ENCODE measurements at places on chromosomes 13 and 19. TPM values are rescaled to one million over a fixed set of nuclear protein-coding genes. Genes with fewer than 3 reads are reported as not detected.

DNA sequence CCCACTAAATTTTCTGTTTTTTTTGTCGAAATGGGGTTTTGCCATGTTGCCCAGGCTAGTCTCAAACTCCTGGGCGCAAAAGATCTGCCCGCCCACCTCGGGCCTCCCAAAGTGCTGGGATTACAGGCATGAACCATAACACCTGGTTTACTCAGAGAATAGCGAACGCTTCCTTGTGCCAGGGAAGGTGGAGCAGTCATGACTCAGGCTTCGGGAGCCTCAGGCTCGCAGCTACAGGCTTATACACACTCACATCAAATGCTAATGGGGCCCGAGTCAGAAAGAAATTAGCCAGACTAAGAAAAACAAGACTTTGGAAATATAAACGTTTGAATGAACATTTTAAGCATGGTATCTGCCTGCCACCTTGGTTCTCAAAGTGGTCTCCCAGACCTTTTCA, 11.0 kb upstream of the TPT1 start:
- H3K4me1 ChIP-seq, result no peaks in the 10 kb centered on the region

GRCh38 chr13:112194579-112194978, 127.6 kb downstream of the SOX1 start:
- H3K27ac ChIP-seq, result no peak overlapping the region
- H3K36me3 ChIP-seq, result no peaks in the 10 kb centered on the region
- DNase-seq, result no peak
- H3K4me3 ChIP-seq, result no peak overlapping the region
- H3K27me3 ChIP-seq, result no peaks in the 10 kb centered on the region

TGFBR3L gene
- total RNA-seq, result not detected

ZNF28 gene
- 23.7 TPM for total RNA-seq

DNA sequence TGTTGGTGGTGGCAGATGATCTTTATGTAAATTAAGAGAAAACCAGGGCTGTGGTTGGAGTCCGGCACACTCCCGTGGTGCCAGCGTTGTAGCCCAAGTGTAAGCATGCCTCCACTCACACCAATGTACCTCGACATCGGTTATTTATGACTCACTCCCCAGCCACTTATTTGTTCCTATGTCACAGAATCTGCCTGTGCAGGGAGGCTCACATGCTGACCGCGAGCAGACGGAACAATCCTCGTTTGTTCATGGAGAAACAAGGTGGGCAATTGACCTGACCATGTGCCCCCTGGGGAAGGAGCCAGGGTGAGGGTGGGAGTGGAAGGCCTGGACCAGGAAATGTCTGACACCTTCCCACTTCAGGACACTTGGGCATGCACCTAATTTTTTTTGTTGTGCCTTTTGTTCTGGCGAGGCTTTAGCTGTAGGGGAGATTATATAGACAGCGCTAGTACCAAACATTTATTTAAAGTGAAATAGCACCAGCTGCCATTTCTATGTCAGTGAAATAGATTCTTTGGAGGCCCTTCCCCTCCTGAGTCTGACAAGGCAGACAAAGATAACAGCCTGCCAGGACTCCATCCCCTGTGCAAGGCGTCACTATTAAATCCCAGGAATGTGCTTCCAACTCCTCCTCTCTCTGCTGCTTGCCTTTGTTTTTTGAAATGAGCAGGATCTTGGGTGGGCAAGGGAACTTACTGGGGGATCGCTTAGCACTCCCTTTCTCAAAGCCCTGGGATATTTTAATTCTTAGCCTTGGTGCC, 394.2 kb downstream of the FGF9 start:
- H3K27me3 ChIP-seq, result no peaks in the 10 kb centered on the region
- DNase-seq, result no peak
- no peaks in the 10 kb centered on the region for H3K4me1 ChIP-seq
- no peak overlapping the region for H3K27ac ChIP-seq

ATP4A gene
- total RNA-seq, result not detected

NLRP7 gene
- not detected for total RNA-seq

GRCh38 chr13:106472621-106473020, 62.8 kb downstream of the EFNB2 start:
- no peak for DNase-seq
- H3K4me1 ChIP-seq, result no peaks in the 10 kb centered on the region
- no peaks in the 10 kb centered on the region for H3K27me3 ChIP-seq
- H3K4me3 ChIP-seq, result no peak overlapping the region
- H3K36me3 ChIP-seq, result no peaks in the 10 kb centered on the region

- no peaks in the 10 kb centered on the region for H3K27me3 ChIP-seq
- no peaks in the 10 kb centered on the region for H3K4me1 ChIP-seq
- H3K27ac ChIP-seq, result no peak overlapping the region
- DNase-seq, result peak; percentile 31
- no peak overlapping the region for H3K4me3 ChIP-seq
These were observed 101.6 kb downstream of the IRS2 start for GRCh38 chr13:109684824-109685202.

IRGQ gene
- total RNA-seq, result 24.6 TPM

DNA sequence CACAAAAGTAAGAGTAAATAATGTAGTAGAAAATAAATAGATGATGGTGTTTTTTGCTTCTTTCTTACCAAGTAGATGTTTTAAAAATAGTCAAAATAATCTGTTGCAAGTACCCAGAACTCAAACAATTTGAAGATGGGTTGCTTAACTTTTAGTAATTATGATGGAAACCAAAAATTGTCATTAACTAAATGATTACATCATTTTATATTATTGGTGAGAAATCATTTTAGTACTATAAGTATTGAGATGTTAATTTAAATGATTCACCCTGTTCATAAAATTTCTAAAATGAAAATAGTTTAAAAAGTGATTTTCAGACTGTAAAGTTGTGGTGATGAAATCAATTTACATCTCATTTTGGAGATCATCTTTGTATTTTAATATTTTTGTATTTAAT, 404.5 kb downstream of the GPC5 start:
- H3K4me3 ChIP-seq, result no peak overlapping the region
- DNase-seq, result no peak
- no peak overlapping the region for H3K27ac ChIP-seq
- H3K4me1 ChIP-seq, result no peaks in the 10 kb centered on the region

- peak; percentile 51 for DNase-seq
- H3K4me3 ChIP-seq, result peak overlapping the region; percentile 100
- peak overlapping the region; percentile 61 for H3K27ac ChIP-seq
- no peaks in the 10 kb centered on the region for H3K27me3 ChIP-seq
These were observed 1.3 kb downstream of the NECTIN2 start for GRCh38 chr19:44847144-44848035.

CYP4F2 gene
- not detected for total RNA-seq

GRCh38 chr19:32773126-32773525, 53.6 kb downstream of the TDRD12 start:
- H3K4me1 ChIP-seq, result no peaks in the 10 kb centered on the region
- no peaks in the 10 kb centered on the region for H3K36me3 ChIP-seq
- H3K27ac ChIP-seq, result no peak overlapping the region
- no peak overlapping the region for H3K4me3 ChIP-seq
- DNase-seq, result no peak
- no peaks in the 10 kb centered on the region for H3K27me3 ChIP-seq

CACNA1A gene
- not detected for total RNA-seq
